ENCODE measurements at places on chromosomes 3 and 15.

GRCh38 chr3:55882006-55882405, 394.9 kb upstream of the WNT5A start:
- DNase-seq: no peak

GRCh38 chr3:167502401-167502800, 28.6 kb upstream of the SERPINI2 start:
- DNase-seq: no peak

DNA sequence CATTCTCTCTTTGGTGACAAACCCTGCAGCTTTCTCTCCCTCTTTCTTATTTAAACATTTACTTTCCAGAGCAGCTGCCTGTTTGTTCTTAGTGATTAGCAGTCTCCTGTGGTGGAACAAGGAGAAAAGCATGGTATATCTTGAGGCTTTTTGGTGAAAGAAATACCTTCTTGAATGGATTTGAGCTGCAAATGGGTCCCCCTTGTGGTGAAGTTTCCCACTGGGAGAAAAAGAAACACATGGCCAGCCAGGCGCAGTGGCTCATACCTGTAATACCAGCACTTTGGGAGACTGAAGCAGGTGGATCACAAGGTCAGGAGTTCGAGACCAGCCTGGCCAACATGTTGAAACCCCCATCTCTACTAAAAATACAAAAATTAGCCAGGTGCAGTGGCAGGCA, 48.3 kb upstream of the ACP3 start:
- peak; percentile 54 for DNase-seq

DNA sequence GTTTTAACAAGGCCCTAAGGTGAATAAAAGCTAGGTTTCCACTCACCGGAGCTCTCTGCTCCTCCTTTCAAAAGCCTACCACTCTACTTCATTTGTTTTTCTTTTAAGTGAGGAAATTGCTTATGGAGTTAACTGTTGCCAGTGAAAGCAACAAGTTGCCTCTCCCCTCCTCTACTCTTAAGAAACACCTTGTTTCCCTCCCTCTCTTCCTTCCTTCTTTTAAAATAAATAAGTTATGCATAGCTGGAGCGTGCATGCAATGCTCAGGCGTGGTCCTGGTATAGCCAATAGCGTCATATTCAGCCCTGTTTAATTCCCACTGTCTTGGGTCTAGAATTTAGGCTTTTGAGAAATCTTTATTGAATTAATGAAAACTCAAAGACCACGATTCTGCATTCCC, 101.1 kb upstream of the IGF1R start:
- DNase-seq: no peak

GRCh38 chr3:66035763-66036477, 2.8 kb downstream of the MAGI1 start:
- peak; percentile 25 for DNase-seq

GRCh38 chr3:8885536-8886316, 77.5 kb downstream of the RAD18 start:
- DNase-seq: no peak

GRCh38 chr15:92454555-92455105, 60.9 kb downstream of the ST8SIA2 start:
- no peak for DNase-seq

DNA sequence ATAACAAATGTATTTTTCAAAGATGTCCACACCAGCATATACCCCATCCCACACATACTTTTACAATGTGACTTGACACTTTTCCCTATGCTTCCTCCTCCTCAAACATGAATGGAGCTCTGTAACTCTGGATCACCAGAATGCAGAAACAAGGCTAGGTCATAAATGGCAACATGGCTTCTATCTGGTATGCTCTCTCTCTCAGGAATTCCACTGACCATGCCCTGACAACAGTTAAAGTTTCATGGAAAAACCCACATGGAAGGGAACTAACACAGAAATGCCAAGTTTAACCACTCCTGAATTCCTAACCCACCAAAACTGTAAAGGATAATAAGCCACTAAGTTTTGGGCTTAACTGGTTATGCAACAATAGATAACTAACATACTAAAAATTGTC, 19.9 kb downstream of the MYO9A start:
- peak; percentile 4 for DNase-seq

GRCh38 chr15:89772932-89773583, 3.1 kb upstream of the MESP2 start:
- DNase-seq: no peak

GRCh38 chr15:83561661-83562060, 92.3 kb upstream of the ADAMTSL3 start:
- peak; percentile 59 for DNase-seq

DNA sequence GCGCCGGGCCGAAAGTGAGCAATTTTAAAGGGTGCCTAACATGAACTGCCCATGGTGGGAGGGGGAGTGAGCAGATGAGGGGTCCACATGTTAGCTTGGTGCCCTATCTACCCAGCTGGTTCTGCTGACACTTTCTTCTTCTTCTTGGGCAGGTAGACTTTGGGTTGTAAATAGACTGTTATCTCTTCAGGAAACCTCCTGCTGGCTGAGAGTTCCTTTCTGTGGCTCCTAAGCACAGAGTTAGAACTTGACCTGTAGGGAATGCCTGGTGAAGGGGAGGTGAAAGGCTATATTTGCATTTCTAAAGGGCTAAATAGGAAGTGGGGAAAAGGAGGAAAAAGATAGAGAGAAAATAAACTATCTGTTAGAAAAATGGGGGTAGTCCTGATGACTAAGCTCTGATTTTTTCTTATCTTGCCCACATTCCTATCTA, 521.4 kb upstream of the TGFBR2 start:
- DNase-seq: no peak

- DNase-seq: no peak
These were observed 60.2 kb upstream of the ARHGEF26 start for GRCh38 chr3:154061001-154061370.

GRCh38 chr15:78955355-78955754, 10.5 kb upstream of the CTSH start:
- DNase-seq: no peak

GRCh38 chr3:58271901-58272501, 34.0 kb upstream of the RPP14 start:
- DNase-seq: peak; percentile 14

DNA sequence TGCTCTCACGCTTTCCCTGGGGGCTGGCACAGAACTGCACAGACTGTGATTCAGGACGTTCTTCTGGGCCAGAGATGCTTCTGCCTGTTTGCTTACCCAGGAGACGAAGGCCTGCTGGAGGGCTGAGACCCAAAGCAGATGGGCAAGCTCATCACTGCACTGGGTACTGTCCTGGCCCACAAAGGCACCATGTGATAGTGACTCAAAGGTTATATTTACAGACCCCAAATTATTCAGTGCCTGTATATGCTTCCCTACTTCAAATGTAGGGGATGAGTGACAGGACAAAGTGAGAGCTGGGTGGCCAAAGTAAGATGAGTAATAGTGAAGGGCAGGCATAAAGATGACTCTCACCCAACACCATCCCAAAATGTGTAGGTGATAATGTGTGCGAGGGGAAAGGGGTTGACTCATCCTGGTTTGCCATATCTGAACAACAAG, 127.4 kb downstream of the WDR76 start:
- DNase-seq: no peak

DNA sequence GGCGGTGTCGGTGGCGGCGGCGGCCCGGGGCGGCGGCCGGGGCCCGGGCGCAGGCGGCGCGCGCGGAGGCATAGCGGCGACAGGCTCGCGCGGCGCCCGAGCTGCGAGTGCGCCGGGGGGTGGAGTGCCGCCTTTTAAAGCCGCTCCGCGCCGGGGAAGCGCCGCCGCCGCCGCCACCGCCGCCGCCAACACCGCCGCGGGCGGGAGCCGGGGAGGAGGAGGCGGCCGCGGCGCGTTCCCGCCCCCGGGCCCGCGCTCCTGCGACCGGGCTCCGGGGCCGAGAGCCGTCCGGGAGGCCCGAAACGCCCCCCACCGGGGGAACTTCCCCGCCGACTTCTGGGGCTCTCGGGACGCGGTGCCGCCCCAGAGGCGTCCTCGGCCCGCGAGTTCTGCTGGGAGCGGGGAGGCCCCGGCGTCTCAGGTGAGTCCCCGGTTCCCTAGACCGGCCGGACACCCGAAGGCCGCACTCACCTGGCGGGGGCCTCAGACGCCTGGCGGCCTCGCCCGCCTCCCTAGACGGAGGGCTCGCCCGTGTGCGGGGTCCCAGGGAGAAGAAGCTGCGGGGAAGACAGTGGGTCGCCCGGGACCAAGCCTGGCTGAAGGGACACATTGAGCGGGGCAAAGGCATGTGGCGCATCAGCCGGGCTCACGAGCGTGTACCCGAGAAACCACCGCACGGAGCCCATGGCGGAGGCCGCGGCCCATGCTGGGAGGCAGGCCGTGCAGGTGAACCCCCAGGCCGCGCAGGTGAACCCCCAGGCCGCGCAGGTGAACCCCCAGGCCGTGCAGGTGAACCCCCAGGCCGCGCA, at the start of gene PCSK6:
Gene PCSK6, minus strand, starts transcription at position 109 of the 809 bp plus-strand sequence. Its CDS starts 37 bp downstream, at position 72.
- DNase-seq: peak; percentile 64

- peak; percentile 23 for DNase-seq
These were observed 239.9 kb upstream of the TBC1D5 start for GRCh38 chr3:17982211-17982880.

GRCh38 chr3:46960081-46960701, 16.4 kb downstream of the CCDC12 start:
- peak; percentile 77 for DNase-seq

- DNase-seq: peak; percentile 24
These were observed 1174.7 kb downstream of the ZPLD1 start for GRCh38 chr3:103609472-103609871.

DNA sequence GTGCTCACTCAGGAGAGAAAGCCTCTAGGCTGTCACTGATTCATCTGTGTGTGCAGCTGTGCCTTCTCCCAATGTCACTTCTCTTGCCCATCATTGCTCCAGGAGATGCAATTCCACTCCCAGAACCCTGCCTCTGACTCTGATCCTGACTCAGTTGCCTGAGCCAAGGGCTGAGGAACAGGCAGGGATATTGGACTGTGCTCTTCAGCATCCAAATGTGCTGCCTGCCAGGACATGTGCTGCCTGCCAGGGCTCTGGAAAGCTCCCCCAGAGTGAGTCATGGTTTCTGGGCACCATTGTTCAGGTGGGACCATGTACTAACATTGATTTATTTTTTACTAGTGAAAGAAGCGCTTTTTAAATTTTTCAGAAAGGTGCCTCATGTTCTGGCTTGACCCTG, 71.0 kb downstream of the TRIM42 start:
- no peak for DNase-seq

DNA sequence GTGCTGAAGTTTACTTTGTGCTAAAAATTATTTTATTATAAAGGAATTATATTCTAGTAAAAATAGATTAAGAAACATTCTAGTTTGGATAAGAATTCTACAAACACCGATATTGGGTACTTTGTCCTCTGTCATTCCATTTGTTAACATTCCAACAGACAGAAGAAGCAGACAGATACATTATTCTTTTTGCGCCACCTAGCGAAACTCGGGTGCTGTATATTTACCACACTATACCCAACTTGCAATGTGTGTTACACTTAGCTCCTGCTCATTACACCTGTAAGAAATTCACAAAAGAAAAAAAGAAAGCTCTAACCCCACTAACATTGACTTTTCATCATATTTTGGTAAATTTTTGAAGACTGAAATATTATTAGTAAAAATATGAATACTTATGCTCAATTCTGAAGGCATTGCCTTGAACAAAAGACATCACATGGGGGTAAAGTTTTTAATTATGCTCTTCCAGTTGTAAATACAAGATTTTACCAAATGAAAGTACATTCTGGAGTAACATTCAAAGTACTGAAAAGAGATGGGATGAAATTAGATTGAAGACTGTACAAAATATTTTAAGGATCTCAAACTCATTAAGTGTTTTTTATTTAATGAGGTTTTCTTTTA, 136.5 kb upstream of the MLF1 start:
- DNase-seq: peak; percentile 90

DNA sequence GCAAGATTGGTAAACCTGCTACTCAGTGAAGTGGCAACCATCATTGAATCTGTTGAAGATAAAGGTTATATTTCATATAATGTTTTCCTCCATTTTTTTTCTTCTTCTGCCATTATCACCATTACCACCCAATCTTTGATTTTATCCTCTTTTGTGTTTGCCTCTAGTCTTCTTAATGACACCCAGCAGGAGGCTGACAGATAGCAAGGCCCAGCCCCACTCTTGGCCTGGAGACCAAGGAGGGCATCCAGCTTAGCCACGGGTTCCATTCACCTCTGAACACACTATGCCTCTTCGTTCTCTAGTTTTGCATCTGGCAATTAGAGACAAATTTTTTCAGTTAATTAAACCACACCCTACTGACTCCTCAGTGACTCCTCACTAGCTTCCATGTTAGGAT, 129.7 kb downstream of the TPRG1 start:
- no peak for DNase-seq

DNA sequence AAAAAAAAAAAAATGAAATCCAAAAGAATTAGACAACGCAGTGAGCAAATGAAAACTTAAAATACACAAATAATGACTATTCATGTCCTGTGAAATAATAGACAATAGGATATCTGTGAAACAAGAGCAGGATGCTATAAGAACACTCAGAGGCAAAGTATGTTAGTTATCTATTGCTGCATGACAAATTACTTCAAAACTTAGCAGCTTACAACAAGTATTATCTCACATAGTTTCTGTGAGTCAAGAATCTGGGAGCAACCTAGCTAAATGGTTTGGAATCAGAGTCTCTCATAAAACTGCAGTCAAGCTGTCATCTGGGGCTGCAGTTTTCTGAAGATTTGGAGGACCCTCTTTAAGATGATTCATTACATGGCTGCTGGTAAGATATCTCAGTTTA, 36.5 kb upstream of the ZMAT3 start:
- DNase-seq: peak; percentile 3

DNA sequence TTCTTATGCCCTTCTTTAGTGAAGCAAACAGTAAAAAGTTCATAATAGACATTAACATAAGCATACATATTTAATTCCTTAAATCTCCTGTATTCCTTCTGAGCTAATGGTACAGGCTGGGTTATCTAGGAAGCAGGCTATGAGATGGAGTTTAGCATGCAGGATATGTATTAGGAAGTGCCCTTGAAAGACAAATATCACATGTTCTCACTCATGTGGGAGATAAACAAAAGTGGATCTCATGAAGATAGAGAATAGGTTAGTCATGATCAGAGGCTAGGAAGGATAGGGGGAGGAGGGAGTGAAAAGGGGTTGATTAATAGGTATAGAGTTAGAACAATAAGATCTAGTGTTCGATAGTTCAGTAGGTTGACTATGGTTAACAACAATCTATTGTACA, 105.4 kb downstream of the CLASP2 start:
- DNase-seq: no peak

GRCh38 chr3:48595526-48596121, 495 bp upstream of the COL7A1 start:
- peak; percentile 68 for DNase-seq
